Activated naive CD4-positive, alpha-beta T cell (primary cell): ENCODE measurements at places on chromosomes 7 and 10.

GRCh38 chr10:14670551-14671240 lies 104.0 kb downstream of the FAM107B start:
- DNase-seq: no peak

DNA sequence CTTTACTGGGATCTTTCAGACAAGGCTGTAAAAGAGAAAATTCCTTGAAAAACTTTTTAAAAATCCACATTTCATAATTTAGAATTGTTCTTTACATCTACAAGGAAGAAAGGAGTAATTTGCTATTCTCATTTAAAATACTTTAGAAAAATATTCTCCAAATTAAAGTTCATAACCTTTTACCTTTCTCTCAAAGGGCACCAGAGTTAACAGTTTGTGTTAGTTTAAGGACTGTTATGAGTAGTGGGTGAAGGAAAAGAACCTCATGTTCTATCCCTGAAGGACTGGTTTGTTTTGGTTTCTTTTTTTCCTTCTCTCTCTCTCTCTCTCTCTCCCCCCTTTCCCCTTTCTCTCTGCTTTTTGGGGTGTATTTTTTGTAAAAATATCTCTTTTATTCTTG lies 4.1 kb downstream of the AGMO start:
- no peak for DNase-seq

- DNase-seq: no peak
These were observed 144.0 kb downstream of the AUTS2 start for GRCh38 chr7:69742237-69742636.

- DNase-seq: no peak
These were observed 24.7 kb downstream of the STAM start for GRCh38 chr10:17668435-17669184.

DNA sequence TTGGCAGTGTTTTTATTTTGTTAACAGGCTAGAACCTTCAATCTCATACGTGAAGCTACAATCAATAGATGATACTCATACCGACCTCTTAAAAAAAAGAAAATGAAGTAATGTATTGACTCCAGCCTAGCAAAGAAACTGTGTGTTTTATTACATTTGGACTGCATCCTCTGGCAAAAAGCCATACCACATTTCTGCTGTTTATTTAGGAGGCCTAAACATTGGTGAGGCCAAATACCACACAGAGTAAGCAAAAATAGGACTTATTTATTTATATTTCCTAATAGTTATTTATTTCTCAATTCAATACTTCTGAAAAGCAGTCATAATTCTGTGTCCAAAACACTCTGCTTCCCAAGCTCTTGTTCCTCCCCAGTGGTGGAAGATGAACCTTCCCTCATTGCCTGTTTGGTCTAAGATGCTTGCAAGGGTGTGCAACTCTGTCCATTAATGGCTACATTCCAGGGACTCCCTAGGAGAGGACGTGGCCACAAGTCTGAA lies 398.8 kb upstream of the KLF6 start:
- no peak for DNase-seq

DNA sequence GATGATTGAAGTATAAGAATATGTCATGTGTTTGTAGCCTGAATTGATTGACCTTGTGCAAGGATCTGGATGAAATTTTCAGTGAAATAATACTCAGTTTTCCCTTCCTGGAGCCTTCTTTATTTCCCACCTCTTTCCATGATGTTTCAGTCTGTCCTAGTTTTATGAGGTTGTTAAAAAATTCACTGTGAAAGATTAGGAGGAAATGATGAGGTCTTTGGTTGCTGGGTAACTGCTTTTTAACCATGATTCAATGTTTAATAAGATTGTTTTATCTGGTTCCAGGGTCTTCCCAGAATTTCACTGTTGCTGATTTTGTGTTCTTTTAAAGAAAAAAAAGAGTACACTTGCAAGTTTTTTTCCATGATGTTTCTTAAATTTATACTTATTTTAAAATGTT lies 221.5 kb downstream of the MBL2 start:
- no peak for DNase-seq

DNA sequence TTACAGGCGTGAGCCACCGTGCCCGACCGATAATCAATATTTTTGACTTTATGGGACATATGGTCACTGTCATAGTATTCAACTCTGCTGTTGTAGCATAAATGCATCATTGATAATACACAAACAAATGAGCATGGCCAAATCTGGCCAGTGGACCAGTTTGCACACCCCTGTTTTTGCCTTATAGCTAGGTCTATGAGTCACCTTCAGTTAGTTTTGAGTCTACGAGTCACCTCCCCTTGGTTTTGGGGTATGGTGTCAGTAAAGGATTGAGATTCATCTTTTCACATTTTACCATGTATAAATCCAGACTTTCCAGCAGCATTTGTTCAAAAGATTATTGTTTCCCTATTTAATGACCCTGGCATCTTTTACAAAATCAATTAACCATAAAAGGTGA lies 362.5 kb upstream of the NRP1 start:
- no peak for DNase-seq

DNA sequence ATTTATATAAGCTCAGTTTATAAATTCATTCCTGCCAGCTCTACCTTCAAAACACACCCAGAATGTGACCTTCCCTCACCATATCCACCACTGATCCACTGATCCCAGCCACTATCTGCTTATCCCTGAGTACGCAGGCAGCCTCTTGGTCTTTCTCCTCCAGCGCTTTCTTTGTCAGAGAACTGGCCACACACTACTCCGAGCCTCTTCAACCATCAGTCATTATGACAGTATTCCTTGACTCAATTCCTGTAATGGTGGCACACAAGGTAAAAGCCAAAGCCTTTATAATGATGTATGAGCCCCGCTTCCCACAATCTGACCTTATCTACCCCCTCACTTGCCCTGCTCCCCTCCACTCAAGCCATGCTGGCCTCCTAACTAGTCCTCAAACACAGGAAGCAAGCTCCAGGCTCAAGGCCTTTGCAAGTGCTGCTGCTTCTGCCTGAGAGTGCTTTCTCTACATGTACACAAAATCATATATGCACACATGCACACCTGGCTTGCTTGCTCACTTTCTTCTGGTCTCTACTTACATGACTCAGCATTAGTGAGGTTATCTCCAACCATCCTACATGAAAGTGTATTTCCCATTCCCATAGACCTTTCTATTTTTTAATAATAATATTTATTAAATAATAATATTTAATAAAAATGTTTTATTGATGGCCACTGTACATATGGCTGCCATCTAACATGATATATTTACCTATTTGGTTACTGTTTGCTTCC lies 150.4 kb upstream of the FEZF1 start:
- DNase-seq: no peak

GRCh38 chr10:529468-530230 lies 159.8 kb downstream of the DIP2C start:
- no peak for DNase-seq

DNA sequence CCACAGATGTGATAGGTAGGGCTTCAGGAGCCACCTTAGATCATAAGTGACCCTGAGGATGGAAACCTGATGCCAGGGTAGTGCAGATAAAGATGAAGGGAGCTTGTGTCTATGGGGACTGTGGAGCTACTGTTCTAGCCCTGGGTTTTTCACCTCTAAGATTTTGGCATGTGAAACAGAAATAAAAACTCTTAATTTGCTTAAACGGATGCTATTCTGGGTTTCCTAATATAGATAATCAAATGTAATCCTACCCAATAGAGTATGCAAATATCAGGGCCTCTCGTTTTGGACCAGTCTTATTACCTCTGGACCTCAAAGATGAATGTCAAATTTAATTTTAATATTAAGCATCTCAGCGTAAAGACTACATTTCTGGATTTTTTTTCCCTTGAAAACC lies 49.3 kb downstream of the ABCB4 start:
- DNase-seq: no peak

DNA sequence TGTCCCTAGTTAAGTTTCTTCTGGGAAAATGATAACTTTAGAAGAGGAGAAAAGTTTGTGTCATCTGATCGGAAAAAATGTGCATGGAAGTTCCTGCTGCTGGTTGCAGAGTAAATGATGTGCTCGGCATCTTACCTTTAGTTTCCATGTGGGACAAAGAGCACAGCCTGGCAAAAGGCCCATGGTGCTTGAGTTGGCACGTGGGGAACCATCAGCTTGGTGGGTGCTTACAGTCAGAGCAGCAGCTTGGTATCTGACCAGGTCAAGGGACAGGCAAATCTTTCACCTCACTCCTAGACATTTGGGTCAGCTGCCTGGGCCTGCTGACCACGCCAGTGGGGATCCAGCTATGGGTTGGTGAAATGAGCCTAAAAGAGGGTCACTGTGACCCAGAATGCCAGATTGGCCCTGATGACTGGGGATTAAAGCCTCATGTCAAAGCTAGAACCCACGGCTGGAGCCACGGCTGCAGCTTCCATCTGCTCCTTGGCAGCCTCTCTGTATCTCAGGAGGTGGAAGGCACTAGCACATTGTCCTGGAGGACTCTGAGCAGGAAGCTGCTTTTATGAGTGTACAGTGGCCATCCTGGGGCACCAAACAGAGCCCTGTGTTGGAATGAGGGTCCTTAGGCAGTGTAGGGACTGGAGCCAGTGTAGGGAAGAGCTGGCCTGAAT lies 24.7 kb downstream of the VWC2 start:
- no peak for DNase-seq

DNA sequence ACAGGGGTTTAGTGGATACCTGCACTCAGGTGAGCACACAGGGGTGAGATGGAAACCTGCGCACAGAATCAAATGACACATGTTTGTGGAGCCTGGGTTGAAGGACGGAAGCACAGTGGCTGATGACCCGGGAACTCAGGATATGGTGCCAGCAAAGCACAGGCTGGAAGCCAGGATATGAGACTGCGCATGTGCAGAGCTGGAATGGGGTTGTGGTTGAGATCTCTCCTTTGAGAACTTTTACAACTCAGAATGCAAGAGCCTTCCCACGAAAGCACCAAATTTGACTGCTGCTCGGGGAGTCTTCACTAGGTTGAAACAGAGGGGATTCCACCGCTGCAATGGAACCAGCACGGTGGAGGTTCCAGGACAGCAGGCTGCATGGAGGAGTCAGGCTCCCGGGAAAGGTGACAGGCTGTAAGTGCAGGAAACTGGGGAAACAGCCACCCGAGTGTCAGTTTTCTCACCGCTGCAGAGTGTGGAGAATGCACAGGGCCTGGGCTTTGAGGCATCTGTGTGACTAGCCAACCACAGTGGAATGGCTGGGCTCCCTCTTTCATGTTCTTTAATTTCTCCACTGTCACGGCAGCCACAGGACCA lies 133.4 kb upstream of the TCERG1L start:
- DNase-seq: no peak

- DNase-seq: no peak
These were observed 33.9 kb downstream of the ADRA2A start for GRCh38 chr10:111110771-111111170.

DNA sequence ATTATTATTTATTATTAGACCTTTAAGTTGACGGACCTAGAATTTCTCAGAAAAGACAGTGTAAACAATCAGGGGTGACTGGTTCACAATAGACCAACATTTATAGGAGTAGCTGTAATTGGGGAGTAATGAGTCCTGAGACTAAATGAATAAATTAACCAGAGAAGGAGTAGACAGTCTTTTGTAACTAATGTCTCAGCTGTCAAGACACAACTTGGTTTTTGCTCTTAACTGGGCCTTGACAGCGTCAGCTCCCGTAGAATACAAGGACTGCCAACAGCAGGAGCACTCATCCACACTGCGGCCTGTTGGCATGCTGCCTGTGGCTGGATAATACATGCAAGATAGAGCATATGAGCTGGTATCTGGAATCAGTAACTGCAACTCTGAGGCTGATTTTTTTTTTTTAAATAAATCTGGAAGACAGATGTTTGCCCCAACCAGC lies 123.9 kb downstream of the CACNA2D1 start:
- no peak for DNase-seq

GRCh38 chr7:154592388-154592787 lies 410.5 kb downstream of the PAXIP1 start:
- no peak for DNase-seq

- DNase-seq: no peak
These were observed 955 bp downstream of the DUS4L start for GRCh38 chr7:107564553-107565298.

DNA sequence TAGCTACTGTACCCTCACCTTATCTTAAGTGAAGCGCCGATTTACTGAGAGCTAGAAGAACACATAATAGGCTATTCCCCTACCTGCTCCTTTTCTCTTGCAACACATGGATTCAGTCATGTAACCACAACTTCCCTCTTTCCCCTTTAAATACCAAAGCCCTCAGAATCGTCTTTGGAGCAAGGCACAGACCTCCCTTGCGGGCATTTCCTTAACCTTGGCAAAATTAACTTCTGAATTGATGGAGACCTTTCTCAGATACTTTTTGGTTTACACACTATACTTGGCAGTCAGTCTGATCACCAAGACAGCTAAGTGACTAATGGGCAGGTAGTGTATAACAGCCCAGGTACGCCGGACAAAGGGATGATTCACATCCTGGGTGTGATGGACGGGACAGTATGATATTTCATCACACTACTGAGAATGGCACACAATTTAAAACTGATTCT lies 72.7 kb upstream of the SEC61G start:
- no peak for DNase-seq

GRCh38 chr7:152709287-152710152 lies 33.6 kb upstream of the XRCC2 start:
- no peak for DNase-seq

GRCh38 chr7:130272381-130273080 lies 5.9 kb downstream of the CPA2 start:
- no peak for DNase-seq

DNA sequence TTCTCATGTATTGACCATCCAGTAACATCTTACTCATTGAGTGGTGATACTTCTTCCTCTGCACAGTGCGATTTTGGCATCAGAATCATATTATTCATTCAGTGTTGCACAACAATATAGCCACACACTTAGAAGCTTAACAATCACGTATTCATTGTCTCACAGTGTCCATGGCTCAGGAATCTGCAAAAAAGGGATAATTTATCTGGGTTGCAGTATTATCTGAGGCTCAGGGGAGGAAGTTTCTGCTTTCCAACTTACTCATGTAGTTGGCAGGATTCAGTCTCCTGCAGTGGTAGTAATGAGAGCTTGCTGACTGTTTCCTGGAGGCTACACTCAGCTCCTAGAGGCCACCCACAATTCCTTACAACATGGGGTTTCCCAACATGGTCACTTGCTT lies 803.6 kb downstream of the SORCS1 start:
- DNase-seq: no peak

DNA sequence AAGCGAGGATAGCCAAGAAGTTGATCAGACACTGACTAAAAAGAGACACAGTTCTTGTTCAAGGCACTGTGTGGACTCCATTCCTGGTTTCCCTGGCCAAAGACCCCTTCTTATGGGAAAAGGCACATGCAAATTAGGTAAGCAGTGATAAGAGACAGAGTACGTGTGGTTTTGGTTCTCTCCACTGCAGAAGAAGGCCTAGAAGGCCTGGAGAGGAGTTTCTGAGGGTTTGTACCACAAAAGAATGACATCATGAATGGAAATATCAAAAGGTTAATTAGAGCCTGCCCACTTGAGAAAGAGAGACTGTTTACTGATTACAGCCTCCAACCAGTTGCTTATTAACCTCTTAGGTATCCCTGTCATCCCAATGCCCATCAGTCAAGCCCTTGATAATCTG lies 137.5 kb downstream of the ZNF365 start:
- no peak for DNase-seq

- DNase-seq: no peak
These were observed 631 bp downstream of the POR start for GRCh38 chr7:75915416-75916156.
